ENCODE measurements at places on chromosomes 16 and 17. TPM values are rescaled to one million over a fixed set of nuclear protein-coding genes. Genes with fewer than 3 reads are reported as not detected.

DNA sequence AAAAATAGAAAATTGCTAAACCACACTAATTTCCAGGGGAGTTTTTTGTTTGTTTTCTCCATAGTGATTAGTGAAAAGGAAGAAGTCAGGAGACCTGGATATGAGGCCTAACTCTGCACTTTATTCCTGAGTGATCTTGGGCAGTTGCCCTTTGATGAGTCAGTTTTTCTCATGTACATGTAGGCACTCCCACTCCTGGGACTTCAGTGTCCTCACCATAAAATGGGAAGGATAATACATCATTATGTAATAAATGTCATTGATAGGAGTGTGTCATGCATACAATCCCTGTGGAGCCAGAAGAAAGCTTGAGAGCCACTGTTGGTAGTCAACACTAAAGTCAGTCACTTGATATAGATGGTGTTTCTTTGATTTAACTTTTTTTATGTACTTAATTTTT lies 32.5 kb downstream of the WIPF2 start:
- DNase-seq, result no peak

Gene PRSS36
- total RNA-seq, result not detected

GRCh38 chr17:82862191-82862590 lies 22.4 kb upstream of the ZNF750 start:
- no peak for DNase-seq

DNA sequence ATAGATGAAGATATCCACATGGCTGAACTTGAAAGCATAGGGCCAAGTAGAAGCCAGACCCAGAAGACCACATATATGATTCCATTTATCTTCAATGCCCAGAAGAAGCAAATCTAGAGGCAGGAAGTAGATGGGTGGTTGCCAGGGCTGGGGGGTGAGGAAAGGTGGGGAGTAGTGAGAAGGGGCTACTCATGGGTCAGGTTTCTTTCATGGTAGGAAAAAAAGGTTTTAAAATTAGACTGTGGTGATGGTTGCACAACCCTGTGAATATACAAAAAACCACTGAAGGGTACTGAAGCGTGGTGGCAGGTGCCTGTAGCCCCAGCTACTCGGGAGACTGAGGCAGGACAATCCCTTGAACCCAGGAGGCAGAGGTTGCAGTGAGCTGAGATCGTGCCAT lies 5.4 kb downstream of the CD2BP2 start:
- DNase-seq, result no peak

Gene CNGB1
- not detected for total RNA-seq

DNA sequence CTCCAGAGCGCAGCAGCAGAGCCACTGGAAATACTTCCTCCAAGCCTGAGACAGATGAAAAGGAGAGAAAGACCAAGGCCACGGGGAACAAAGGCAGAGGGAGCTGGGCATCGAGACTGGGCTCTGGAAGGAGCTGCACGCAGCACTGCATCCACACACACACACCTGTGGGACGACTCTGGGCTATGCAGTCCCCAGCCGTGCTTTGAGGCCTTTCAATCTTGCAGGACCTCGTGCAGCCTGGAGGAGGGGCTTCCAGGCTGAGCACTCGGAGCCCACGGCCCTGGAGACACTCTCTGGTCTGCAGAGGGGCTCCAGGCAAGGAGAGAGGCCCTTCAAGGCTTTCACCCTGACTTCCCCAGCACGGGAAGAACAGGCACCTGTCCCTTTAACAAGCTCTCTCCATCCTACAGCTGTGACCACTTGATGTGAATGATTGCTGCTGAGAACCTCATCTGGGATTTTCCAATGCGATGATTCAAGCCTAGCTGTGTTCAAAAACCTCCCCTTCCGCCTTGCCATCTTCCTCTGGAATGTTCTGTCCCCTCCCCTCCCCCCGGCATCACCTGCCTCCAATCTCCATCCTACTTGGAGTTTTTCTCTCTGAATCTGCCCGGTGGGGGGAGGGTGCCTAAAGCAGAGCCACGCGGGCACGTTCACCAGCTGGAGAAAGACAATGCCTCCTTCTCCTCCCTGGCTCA lies 37.5 kb downstream of the RBFOX3 start:
- DNase-seq, result peak; percentile 46

- DNase-seq, result no peak
These were observed 3.9 kb upstream of the NFAT5 start for GRCh38 chr16:69561901-69562300.

Gene HS3ST3A1
- total RNA-seq, result 8.8 TPM

Gene CPHXL2
- not detected for total RNA-seq
